ENCODE measurements at places on chromosomes 5 and 9.

GRCh38 chr9:114247077-114247476 lies 75.8 kb upstream of the ORM1 start:
- DNase-seq, result no peak

DNA sequence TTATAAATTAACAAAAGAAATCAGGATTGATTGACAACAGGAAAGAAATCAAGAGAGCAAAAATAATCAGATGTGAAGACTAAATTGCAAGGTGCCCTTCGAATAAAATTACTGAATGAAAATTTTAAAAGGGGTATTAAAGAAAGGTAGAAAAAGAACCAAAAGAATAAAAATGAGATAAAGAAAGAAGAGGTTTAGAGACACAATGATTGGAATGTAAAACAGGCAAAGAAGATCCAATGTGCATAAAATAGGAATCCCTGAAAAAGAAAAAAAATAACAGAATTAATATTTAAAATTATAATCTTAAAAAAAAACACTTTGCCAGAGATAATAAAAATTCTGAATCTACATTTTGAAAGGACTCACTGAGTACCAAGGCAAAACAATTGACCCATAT lies 73.0 kb downstream of the AP3B1 start:
- DNase-seq, result no peak

DNA sequence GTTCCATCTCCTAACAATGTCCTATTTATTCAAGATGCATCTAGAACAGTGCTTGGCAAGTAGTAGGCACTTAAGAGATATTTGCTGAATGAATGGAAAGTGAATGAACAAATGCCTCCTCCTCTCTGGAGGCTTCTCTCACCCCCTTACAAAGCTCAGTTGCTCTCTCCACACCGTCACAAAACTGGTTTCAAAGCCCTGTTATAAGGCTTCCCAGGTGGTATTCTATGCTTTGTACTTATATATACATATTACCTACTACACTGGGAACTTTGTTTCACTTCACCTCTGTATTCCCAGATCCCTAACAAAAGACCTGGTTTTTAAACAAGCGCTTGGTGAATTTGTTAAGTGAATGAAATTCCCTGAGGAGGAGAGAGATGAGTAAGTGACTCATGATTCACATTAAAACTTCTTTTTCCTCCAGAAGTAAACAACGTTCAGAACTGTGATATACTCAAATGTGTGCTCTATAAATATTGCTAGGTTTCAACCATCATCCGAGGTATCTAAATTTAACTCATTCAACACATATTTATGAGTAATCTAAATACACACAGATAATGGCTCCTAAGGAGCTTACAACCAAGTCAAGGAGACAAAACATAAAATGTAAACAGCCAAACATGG lies 36.0 kb downstream of the DENND1A start:
- no peak for DNase-seq

DNA sequence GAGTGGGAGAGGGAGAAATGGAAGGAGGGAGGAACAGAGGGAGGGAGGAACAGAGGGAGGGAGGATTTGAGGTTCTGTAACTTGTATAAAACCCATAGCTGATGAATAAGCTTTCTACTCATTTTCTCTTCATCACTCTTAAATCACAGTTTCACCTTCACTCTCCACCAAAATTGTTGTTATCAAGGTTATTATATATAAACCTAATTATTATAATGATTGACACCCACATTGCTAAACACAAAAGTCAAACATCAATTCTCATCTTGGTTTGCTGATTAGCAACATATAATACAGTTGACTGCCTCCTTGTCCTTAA lies 229.0 kb upstream of the PAPPA start:
- no peak for DNase-seq

- no peak for DNase-seq
Observed at GRCh38 chr5:129807162-129807814, 59.4 kb downstream of the MINAR2 start.

- DNase-seq, result no peak
Observed at GRCh38 chr9:90539286-90539685, 103.3 kb downstream of the DIRAS2 start.
